Hematopoietic multipotent progenitor cell treated with erythropoietin and hydrocortisone succinate and interleukin-3 and kit ligand, for 17 days (in vitro differentiated cells): ENCODE measurements at places on chromosomes 4 and X.

DNA sequence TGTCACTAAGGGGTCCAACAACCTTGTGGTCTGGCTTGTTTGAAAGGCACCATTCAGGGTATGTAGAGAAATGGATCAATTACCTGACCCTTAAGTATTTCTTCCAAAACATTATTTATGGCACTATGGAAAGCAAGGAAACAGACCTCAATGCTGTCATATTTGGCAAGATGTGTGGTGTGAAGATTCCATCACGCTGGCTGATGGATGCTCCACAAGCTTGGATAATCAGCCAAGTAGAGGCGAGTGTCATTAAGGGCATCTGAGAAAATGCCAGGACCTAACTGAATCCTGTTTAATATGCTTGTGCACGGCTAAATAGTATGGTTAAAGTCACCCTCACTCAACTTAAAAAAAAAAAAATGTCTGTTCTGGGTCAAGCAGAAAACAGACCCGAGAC, 120.7 kb downstream of the COMMD8 start:
- DNase-seq, result no peak

GRCh38 chr4:94407846-94408245, 43.9 kb upstream of the PDLIM5 start:
- no peak for DNase-seq

DNA sequence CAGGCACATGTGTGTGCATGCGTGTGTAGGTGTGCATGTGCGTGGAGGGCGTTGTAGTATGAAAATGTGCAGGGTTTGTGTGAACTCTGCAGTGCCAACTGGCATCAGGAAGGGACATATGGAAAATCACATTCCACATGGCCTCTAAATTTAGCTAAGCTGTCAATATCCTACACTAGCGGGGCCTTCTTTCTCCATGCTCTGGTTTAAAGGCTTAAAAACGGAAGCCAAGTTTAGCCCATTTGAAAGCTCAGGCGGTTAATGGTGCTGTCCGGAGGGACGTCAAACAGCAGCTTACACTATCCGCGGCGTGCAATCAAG, 144.1 kb upstream of the NOCT start:
- DNase-seq, result no peak

DNA sequence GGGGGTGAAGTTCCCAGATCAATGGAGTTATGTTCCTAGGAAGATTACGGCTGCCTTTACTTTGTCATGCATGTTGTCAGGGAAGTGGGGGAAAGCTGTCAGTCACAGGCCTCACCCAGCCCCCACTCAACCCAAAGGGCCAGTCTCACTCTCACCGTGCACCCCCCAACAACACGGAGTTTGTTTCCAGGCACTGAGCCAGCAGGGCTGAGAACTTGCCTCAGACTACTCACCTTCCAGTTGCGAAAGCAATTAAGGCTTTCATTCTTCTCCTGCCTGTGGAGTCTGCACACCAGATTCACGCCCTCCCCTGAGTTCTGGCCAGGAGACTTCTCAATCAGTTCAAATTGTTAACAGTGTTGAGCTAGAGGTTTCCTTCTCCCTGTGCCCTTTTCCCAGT, 114.3 kb downstream of the SH3BGRL start:
- no peak for DNase-seq

GRCh38 chrX:129115104-129115503, 408.2 kb downstream of the SMARCA1 start:
- no peak for DNase-seq

DNA sequence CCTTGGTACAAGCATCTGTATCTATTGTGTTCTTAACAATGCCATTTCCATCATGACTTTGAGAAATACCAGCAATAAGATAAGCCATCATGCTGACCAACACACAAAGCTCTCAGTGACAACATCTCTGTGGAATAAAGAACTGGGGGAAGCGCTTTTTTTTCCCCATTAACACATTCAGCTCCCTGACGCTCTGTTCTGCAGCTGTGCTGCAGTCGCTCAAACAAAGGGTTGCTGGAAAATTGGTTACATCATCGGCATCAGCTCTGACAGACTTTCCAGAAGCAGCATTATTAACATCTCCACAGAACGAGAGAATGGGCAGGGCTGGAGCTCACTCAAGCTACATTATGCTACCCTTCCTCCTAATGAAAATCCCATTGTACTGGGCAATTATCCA, 39.9 kb downstream of the DCX start:
- no peak for DNase-seq

DNA sequence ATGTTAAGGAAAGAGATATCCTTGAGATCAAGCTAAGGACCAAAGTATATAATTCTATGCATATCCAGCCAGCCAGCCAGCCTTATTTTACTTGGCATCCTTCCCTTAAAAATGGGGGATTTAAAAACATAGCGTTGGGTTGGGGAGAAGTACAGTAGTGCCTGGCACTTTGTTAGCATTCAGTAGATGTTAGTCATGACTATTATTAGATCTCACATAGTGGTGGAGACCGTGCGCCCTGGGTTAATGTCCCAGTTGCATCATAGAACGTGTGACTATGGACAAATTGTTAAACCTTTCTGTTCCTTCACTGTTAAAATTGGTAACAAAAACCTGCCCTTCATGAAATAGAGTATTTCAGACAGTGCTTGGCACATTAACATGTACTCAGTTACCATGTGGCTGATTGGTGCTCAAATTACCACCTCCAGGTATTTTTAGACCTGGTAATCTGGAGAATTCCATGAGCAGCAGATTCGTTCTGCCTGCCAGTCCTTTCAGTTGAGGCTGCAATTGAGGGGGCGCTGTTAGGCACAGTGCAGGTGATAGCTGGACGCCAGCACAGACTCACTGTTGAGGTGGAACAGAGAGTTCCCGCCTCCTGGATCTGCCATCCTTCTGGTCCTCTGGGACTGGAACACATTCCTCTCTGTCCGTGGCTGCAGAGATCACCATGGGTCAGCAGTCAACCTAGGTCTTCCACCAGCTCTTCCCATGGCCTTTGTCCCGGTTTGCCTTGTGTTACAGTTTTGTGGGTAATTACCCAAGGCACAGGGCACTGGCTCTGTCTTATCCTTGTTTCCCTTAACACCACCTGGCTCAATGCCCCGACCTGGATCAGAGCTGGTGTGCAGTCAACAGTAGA, 31.7 kb downstream of the RBBP7 start:
- no peak for DNase-seq

- DNase-seq, result no peak
Measured at GRCh38 chr4:182048871-182049270, 194.3 kb upstream of the TENM3 start.
